ENCODE measurements at places on chromosomes 1 and 21. TPM values are rescaled to one million over a fixed set of nuclear protein-coding genes. Genes with fewer than 3 reads are reported as not detected.

GRCh38 chr1:58282623-58283387, 263.7 kb downstream of the OMA1 start:
- ATAC-seq = no peak

- ATAC-seq = no peak
These were observed 45.9 kb upstream of the NRDC start for GRCh38 chr1:51924455-51924854.

GRCh38 chr1:245987219-245987545, 519.9 kb downstream of the SMYD3 start:
- ATAC-seq = no peak

- no peak for ATAC-seq
These were observed 40.2 kb downstream of the ANGPTL3 start for GRCh38 chr1:62637392-62638105.

- peak; percentile 92 for ATAC-seq
These were observed 1.2 kb downstream of the PIK3C2B start for GRCh38 chr1:204493145-204493983.

GRCh38 chr1:168709405-168710363, 19.3 kb downstream of the DPT start:
- ATAC-seq = peak; percentile 95

DNA sequence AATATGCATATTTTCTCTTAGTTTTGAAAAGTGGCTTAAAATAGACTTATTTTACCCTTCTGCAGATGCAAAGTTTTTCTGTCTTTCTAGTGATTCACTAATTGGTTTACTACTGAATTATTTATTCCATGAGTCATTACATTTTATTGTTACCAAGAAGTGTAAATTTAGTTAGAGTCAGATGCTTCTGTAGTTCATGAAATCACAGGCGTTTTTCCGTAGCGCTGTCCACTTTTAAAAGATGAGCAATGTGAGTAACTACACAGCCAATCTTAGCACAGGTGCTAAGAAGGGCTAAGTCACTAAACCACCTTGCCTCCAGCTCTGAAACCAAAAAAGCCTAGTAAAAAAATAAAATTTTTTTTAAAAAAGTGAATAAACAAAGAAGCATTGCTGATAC, 24.7 kb downstream of the RGS13 start:
- ATAC-seq = no peak

- no peak for ATAC-seq
These were observed 12.9 kb upstream of the HMGCS2 start for GRCh38 chr1:119781434-119782210.

DNA sequence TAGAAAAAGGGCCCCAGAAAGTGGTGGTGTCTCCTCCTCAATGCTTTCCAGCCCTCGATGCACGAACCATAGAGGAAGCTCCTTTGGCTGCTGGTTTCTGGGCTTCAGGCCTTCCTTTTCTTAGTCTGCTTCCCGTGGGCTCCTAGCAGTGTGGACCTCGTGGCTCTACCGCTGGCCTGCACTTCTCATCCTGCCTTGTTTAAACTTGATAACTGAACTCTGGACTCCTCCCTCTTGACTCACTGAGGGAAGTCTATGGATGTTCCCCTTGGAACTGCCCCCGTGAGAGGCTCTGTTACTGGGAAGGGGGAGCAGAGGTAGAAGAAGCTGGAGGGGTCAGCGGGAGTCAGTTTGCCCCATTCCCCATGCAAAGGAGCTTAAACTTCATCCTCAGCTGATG, 75.3 kb upstream of the WDR26 start:
- ATAC-seq = peak; percentile 22

DNA sequence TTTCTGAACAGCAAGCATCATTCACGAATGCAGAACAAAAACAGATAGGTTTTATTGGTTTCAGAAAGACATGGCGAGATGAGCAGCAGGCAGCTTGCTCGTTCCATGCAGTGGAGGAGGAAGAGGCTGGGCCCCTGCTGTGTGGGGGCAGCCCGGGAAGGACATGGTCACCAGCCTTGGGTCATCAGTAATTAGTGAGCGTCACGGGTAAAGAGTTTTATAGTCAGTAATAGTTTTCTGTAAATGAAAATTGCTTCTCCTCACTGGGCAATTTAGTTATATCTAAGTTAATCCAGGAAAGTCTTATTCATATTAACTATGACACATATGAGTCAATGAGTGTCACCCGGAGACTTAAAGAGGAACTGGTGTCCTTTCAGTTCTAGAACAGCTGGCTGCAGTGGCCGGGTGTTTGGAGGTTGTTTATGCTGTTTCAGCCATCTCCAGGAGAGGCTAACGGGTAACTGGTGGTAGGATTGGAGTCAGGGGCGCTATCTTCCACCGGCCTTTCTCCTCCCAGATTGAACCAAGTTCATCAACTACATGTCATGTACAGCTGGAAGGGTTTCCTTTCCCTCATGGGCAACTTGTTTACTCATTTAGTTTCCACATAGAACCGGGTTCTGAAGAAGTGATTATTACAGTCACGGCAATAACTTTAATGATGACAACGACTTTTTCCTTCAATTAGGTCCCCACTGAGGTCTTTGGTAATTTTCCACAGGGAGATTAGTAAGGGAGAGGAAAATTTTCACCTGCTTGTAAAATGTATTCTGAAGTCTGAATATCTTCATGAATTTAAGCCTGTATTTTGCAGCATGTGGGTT, 34.6 kb upstream of the SLC45A1 start:
- peak; percentile 64 for ATAC-seq

DNA sequence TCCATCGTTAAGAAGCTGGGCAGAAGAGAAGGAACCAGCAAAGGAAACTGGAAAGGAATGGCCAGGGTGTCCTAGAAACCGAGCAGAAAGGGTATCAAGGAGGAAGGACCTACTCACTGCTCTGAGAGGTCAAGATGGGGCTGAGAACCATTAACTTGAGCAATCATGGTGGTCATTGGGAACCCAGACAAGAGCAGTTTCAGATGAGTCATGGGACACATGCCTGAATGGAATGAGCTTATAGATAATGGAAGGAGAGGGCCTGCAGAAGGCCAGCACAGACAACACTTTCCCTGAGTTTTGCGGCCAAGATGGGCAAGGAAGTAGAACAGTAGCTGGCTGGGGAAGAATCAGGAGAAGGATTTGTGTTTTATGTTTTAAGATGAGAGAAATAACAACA, 383.2 kb downstream of the KIF26B start:
- ATAC-seq = no peak

- no peak for ATAC-seq
These were observed 77.1 kb downstream of the IFI44 start for GRCh38 chr1:78726686-78727085.

- ATAC-seq = no peak
These were observed 79.9 kb upstream of the CHRM3 start for GRCh38 chr1:239306426-239306825.

DNA sequence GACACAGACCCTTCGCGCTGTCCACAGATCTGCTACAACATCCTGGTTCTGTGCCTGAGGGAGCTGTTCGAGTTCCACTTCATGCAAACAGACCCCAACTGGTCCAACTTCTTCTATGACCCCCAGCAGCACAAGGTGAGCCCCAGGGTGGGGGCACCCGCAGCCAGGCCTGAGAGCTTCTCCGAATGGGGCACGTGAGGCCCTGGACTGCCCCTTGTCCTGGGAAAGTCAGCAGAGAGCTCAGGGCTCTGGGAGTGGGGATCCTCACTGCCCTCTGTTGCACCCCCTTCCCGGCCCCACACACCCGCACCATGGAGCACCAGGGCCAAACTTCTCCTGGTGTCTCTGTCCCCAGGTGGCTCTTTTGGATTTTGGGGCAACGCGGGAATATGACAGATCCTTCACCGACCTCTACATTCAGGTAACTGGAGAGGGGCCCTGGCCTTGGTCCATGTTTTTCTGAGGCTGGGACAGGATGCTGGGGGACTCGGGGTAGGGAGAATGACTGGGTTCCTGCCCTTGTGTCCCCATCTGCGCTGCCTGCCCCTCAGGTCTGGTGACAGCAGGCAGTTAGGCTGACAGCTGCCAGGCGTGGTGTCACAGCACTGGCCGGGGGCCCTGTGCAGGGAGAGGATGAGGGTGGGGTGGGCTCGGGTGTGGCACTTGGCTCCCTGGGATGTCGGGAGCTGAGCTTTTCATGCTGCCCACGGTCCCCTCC, 44.6 kb downstream of the COQ8A start:
- no peak for ATAC-seq

- ATAC-seq = no peak
These were observed 890 bp downstream of the GJC2 start for GRCh38 chr1:228150461-228151179.

GRCh38 chr1:51729824-51730301, 113.0 kb downstream of the OSBPL9 start:
- ATAC-seq = peak; percentile 35

DNA sequence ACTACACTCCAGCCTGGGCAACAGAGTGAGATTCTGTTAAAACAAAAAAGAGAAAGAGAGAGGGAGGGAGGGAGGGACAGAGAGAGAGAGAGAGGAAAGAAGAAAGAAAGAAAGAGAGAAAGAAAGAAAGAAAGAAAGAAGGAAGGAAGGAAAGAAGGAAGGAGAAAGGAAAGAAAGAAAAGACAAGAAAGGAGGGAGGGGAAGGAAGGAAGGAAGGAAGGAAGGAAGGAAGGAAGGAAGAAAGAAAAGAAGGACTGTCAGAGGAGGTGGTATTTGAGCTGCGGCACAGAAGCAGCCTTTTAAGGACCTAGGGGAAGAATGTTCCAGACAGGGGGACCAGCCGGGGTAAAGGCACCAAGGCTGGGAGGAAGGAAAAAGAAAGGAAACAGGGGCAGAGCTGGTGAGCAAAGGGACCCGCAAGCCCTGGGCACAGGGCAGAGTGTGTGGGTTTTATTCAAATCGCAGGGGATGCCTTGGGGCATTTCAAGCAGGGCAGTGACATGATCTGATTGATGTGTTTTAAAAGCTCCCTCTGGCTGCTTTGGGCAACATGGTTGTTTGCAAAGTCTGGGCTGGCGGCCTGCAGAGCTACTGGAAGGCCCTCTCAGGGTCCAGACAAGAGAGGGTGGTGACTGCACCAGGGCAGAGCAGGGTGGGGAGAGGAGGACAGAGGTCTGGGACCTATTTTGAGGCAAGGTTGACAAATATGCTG, 176.9 kb upstream of the VAMP3 start:
- no peak for ATAC-seq

DNA sequence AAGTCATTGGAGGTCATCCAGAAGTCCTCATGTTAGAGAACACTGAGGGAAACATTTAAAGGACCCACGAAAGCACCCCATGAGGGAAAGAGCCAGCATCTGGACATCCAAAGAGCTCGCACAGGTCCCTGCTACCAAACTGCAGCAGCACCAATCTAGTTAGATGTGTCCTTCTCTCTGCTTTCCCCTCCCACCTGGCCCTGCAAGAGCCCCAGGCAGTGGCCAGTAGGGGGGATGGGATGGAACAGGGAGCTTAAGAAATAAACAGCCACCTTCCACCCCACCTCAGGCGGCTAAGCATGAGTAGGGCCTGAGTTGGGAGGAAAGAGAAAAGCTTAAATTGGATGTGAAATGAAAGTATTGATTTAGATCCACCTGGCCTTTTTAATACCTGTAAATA, 175.9 kb upstream of the KCND3 start:
- ATAC-seq = no peak

DNA sequence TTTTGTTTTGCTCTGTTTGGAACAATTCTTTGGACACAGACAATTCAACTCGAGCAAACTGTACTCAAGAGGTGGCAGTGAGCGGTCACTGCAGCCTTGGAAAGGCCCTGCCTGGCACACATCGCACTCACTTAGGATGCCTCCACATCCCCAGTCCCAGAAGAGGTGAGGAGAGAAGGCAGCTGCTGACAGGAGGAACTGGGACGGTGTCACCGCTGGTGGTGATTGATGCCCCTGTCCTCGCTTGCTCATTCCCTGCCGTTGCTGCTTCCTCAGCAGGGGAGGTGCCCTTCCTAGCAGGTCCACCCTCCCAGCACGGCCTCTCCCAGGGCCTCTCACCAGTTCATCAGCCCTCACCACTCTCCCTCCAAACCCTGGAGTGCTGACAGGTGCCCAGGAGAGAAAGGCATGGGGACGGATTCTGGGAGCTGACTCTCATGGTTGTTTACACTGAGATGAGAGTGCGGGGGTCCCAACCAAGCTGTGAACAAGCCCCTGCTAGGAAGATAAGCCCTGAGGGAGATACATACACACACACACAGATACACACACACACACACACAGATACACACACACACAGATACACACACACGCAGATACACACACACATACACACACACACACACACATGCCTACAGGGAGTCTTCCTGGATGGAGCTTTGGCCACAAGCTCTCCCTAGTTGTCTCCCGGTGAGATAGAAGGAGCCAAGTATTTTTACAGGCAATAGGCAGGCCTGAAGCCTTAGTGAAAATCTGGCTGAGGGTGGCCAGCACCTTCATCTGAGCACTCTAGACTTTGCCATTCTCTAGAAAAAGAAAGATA, 101.1 kb downstream of the CDC7 start:
- ATAC-seq = no peak

- no peak for ATAC-seq
These were observed 101.5 kb downstream of the C1orf94 start for GRCh38 chr1:34278211-34278610.

GNG12 gene
- 73.2 TPM for total RNA-seq

CFHR2 gene
- not detected for total RNA-seq

LCE1A gene
- not detected for total RNA-seq

ANKRD35 gene
- total RNA-seq = 13.7 TPM

PLCH2 gene
- 21.0 TPM for total RNA-seq

S100A9 gene
- 34,355 TPM for total RNA-seq

TRIM46 gene
- 0.12 TPM for total RNA-seq

FAM167B gene
- total RNA-seq = 1.5 TPM

FCRL4 gene
- 0.04 TPM for total RNA-seq

CSMD2 gene
- total RNA-seq = 0.08 TPM

AKT3 gene
- 4.1 TPM for total RNA-seq

MYOM3 gene
- total RNA-seq = 0.88 TPM

AKR7A3 gene
- total RNA-seq = 0.88 TPM
